Fibroblast of skin of left biceps (primary cell): ENCODE measurements at places on chromosomes 16 and 17.

- no peak for DNase-seq
Measured at GRCh38 chr17:2158396-2158780, 103.5 kb downstream of the HIC1 start.

- DNase-seq = no peak
Measured at GRCh38 chr17:42754782-42755181, 6.2 kb upstream of the RAMP2 start.

GRCh38 chr16:88827727-88828126 lies 16.0 kb upstream of the APRT start:
- DNase-seq = no peak

DNA sequence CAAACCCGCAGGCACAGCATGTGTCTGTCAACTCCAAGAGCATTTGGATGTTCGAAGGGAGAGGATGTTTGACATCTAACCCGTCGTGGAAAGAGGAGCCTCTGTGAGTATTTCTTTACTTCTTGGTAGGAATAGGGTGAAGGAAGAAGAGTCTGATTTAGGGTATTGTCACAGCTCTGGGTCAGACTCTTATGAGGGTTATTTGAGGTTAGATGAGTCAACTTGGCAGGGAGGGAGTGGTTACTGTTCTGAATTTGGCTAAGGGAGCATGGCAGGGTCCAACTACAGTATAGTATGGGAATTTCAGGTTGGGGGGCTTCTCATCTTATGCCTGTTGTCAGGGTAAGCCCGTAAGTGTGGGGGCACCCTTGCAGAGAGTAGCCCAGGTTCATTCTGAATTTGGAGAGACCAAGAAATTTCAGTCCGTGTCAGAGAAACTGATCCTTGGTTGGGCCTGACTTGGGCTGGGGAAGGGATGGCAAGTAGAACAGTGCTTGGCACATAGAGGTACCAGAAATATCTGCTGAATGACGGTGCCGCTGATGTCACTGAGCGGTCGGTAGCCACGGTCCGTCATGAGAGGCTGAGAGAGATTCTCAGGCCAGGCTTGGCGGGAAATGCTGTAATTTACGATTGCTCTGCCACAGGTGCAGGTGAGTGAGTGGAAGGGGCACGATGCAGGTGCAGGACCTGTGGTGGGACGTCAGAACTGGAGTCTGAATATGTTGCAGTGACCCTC lies 43.2 kb downstream of the MYH3 start:
- no peak for DNase-seq

GRCh38 chr17:1055751-1056645 lies 59.1 kb downstream of the TIMM22 start:
- DNase-seq = no peak

GRCh38 chr17:81322271-81323082 lies 27.4 kb upstream of the SLC38A10 start:
- no peak for DNase-seq

DNA sequence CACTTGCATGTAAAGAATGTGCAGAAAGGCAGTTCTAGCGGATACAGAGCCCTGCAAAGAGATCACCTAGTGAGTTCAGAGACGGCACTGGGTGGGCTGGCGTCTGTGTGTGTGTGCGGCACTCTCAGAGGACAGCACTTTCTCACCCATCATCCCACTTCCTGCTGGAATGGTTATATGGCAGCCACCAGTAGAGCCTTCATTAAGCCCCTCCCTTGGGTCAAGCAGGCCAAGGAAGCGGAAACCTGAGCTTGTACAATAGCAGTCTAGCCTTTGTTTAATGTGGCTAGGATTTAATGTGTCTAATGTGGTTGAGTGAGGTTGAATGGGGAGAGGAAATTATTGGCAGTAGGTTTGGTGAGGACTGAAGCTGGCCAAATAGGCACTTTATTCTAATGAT lies 88.3 kb upstream of the ELAC2 start:
- no peak for DNase-seq

GRCh38 chr16:85207357-85207921 lies 95.2 kb upstream of the CIBAR2 start:
- DNase-seq = no peak

DNA sequence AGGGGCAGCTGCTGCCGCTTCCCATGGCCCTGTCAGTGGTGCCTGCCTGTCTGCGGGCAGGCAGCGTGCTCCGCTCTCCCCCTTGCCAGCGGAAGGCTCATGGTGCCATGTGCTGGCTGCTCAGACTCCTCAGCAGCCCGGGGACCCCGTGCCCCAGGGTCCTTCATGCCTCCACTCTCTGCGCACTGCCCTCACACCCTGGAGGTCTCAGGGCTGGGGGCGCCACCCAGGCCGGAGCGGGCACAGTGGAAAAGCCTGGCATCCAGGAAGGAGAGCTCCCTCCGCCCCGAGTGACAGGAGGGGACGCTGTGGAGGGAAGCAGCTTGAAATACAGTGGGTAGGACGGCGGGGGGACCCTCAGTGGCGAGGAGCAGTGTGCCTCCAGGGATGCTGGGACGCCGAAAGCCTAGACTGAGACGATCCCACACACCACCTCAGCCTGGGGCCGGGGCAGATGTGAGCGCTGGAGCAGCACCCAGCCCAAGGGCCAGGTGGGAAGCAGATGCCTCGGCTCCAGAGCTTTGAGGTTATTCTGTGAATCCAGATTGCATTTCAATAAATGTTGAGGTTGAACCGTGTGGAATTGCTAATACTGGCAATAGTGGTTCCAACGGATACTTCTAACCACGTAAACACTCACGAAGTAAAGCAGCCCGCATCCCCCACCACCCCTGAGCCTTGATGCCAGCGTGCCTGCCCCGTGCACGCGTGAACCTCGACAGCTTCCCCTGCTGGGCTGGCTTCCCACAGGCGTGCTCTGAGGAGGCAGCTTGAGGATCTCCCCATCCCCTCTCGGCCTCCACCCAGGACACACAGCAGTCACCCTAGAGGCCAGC lies 6.5 kb downstream of the TMEM204 start:
- no peak for DNase-seq

- DNase-seq = no peak
Measured at GRCh38 chr17:37391146-37391545, 15.4 kb downstream of the C17orf78 start.

- DNase-seq = no peak
Measured at GRCh38 chr16:57837305-57838125, 35.2 kb upstream of the KIFC3 start.

DNA sequence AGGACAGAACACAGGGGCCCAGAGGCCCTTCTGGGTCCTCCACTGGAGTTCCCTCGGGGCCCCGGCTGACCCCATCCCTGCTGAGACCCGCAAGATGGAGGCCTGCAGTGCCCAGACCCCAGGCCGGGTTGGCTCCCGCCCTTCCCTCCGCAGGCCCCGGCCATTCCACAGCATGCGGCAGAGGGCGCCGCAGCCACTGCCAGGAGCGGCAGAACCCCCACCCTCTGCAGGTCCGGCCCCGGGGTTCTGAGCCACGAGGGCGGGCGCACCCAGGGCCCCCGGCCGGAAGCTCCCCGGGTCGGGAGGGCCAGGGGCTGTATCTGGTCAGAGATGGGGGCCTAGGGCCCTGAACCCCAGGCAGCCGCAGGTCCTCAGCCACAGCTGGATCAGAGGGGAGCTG lies 2.4 kb upstream of the PERCC1 start:
- no peak for DNase-seq

DNA sequence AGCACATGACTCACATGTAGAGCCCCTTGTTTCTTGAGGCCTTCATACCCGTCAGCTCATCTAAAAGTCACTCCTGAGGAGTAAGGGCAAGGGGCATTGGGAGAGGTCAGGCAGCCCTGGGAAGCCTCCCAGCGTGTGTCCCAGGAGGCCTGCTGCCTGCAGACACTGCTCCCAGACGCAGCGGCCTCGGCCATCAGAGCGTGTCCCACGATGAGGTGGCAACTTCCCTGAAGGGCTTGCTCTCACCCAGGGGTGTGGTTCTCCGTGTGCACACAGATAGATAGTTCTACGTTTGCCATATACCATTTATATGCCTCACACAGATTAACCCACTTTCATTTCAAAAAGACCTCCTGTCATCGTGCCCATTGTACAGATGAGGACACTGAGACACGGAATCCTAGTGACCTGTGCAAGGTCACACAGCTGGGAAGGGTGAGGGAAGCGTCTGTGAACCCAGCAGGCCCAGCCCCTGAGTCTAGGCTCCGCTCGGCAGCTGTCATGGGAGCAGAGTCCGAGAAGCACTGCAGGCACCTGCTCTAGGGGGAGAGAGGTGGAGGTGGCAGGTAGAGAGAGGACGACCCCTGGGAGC lies 8.3 kb downstream of the TUBB3 start:
- no peak for DNase-seq

DNA sequence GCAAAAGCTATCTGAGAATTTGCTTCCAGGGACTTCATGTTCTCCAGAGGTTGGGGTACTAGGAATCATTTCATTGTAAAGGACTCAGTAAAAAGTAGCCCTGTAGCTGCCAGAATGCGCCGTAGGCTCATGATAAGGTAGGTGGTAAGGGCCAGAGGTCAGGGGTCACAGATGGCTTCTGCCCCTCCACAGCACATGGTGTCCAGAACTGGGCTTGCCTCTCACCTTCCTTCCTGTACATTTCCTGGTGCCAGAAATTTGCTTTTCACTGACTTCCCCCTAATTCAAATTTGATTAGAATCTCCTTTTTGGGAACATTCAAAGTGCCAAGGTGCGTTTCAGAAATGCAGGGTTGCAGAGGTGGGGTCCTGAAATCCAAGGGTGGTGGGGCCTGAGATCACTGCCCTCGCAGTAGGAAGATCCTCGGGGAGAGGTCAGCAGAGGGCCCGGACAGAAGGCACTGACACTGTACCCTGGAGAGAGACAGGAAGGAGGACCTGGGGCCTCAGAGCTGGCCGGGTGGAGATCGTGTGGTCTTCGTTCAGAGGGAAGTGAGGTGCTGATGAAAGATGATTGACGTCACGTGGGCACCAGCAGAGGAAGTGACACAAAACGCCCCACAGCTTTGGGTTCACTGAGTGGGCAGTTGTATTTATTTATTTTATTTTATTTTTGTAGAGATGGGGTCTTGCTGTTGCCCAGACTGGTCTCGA lies 25.5 kb upstream of the METRNL start:
- no peak for DNase-seq

- no peak for DNase-seq
Measured at GRCh38 chr16:85187447-85187846, 75.2 kb upstream of the CIBAR2 start.

- no peak for DNase-seq
Measured at GRCh38 chr17:77089124-77089490, 51.7 kb upstream of the SEC14L1 start.

GRCh38 chr17:31095236-31096105 lies 694 bp downstream of the NF1 start:
- DNase-seq = no peak

DNA sequence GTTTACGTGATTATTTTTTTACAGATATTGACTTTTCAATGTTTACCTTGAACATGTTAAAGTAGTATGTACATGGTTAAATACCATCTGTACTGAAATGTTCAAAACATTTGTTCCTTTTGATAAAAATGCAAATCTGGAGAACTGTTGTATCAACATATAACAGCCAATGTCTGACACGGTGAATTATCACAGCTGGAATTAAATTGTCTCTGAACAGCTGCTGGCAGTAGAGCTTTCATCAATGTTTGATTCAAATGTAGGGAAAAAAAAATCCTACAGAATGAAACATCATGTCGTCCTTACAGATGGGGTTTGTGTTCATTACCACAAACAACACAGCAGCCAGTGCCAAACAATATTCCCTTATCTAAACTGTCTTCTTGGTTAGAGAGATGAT lies 79.9 kb downstream of the TOX3 start:
- no peak for DNase-seq
